GOT3 (cell line): ENCODE measurements at places on chromosomes 16 and 17.

- DNase-seq, result no peak
Measured at GRCh38 chr17:80520810-80521455, 23.7 kb upstream of the RPTOR start.

DNA sequence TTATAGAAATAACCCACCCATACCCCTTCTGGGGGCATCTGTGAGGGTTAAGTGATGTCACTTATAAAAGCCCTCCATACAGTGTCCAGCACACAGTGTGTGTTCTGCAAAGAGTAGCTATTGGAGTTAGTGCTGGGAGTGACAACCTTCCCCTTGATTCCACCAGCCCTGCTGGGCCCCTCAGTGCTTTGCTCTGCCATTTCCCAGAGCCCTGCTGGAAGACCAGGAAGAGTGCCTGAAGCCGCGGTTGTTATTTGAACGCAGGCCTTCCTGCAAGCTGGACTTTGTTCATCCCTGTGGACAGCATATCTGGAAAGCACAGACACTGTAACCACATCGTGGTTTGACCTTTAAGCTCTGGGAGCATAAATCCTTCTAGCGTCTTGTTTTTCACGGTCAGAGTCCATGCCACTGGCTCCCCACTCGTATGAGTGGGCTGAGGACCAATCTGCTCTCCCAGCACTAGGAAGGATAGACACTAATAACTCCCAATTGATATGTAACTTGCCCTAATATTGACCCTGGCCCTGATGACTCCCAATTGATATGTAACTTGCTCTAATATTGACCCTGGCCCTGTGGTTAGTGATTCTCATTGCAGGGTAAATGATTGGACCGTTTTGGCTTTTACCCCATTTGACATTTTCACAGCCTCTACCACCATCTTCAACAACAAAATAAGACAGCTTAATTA, 297.1 kb upstream of the MAF start:
- no peak for DNase-seq

DNA sequence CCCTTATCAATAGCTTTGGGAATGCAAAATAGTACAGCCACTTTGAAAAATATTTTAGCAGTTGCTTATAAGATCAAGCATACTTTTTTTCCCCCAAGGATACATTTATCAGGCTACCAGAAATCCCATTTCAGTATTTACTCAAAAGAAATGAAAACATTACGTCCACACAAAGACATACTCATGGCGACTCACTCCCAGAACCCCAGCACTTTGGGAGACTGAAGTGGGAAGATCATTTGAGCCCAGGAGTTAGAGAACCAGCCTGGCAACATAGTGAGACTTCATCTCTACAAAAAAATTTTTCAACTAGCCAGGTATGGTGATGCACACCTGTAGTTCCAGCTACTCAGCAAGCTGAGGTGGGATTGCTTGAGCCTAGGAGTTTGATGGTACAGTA, 5.9 kb downstream of the SKA2 start:
- DNase-seq, result no peak

- no peak for DNase-seq
Measured at GRCh38 chr17:35052780-35053179, 10.7 kb downstream of the RFFL start.

DNA sequence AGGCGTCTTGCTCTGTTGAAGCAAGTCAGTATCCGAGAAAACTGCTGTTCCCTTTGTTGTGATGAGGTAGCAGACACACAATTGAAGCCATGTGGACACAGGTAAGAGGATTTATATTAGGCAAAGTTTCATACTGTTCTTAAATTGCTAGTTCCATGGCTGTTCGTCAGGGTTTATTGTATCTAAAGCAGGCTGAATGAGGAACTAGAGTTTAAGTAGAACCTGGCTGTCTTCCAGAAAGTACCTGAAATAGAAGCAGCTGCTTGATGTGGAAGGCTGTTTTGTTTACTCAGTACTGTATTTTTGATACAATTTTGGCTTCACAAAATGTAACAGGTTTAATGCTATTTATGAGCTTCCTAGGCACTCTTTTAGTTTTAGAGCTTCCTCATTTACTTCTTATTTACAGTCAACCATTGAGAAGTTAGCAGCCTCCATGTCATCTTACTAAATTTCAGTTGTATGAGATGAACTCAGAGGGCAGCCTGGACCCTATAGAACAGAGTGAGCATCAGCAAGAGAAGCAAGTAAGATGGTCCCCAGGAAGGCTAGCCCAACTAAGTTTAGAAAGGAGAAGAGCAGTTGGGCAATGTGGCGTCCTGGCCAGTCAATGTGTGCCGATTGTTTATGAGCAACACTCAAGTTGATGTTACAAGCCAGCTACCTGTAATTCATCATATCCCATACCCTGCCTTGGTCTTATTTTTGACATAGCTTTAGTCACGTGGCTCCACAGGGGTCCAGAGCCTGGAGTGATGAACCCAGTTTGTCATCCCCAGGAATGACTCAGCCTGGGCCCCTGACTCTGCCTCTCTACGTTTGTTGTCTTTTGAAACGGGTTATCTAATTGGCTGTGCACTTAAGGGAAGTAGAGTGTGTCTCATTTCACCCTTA, 9.7 kb upstream of the ARL2BP start:
- no peak for DNase-seq

DNA sequence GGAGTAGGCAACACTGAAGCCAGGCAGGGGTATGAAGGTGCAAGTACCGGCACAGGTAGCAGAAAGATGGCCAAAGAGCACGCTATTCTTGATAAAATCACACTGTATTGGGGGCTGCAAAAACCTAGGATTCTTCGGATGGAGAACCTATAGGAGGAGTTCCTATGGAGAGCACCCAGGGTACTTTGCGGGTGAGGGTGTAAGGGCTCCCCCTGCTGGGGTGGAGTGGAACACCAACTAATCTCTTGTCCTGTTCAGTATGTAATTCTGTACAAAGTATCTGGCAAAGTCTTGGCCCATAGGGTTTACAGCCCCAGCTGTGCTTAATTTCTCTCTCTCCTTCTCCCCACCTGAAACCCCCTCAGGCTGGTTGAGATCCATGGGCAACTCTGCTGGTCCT, 393.1 kb upstream of the ASIC2 start:
- DNase-seq, result no peak

GRCh38 chr17:2262135-2262587, 41.4 kb downstream of the SMG6 start:
- no peak for DNase-seq

GRCh38 chr16:4888428-4889135, 41.3 kb downstream of the UBN1 start:
- no peak for DNase-seq

DNA sequence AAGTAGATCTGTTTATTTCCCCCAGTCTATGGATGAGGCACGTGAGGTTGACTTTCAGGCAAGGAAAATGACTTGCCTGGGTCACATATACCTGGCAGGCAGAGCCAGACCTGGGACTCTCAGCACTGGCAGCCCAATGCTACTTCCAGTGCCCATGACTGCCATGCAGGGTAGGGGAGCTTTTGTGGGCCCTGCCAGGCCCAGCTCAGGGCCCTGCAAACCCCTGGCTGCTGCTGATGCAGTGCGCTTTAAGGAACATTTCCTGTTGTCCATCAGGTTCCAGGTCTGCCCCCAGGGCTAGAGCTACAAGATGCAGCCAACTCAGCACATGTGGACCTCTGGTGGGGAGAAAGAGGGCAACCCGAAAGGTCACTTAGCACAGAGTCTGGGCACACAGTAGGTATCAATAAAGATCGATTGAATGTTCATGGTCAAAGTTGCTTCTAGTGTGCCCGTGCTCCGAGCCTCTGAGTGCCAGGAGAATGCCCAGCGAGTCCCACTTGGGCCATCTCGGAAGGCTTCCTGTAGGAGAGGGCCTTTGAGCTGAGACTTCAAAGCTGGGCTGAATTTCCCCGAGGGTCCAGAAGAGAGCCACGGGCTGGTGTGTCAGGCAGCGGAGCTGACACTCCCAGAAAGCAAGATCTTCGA, 513 bp upstream of the TBX21 start:
- DNase-seq, result no peak

GRCh38 chr17:40799859-40800258, at the start of gene KRT28:
TSS of gene KRT28 (minus strand) at chr17:40799959. CDS start at chr17:40799893, 66 bp downstream.
- DNase-seq, result no peak

DNA sequence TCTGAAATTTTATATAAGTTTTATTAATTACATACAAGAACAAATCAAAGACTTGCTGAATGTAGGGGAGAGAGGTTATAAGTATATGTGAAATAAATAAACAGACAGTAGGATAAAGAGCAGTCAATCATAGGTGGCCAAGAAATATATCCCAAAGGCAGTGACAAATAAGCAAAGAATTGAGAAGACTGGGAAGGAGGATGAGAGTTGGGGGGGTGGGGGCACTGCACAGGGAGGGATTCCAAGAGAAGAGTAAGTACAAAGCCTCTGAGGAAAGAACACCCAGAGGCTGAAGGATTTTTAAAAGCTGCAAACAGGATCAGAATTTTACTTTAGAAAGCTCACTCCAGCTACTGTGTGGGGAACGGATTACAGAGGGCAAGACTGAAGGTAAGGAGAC, 2.8 kb downstream of the PELP1 start:
- DNase-seq, result no peak

DNA sequence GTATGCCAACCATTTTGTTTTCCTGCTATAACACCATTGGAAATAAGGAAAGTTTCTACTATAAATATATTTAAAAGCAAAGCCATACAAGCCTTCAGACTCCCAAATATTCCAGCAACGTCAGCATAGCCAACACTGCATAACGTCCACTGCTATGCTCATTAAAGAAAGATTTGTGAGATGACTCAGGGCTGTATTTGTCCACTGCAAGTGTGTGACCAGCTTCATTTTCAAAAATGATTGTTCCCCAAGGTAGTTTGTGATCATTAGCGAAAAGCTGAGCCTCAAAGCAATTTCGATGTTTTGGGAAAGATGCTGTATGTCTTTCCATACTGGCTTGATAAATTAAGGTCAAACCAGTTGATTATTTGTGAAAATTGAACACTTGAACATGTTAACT, 14.9 kb upstream of the CCDC182 start:
- no peak for DNase-seq

DNA sequence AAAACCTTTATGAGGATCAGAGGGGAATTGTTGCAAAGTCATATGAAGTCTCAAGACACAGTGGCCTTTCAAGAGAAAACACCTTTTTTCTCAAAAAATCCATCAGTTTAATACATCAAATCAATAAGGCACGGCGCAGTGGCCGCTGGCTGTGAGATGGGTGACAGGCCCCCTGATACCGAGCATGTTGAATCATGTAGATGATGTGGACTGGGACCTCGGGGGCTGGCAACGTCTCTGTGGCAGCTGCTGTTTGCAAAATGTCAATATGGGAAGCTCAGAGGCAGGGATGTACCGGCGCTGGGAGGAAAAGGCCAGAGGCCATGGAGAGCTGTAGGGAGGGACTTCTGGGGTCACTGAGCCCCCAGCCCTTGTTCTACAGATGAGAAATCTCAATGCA, 169.1 kb downstream of the GSG1L start:
- no peak for DNase-seq

DNA sequence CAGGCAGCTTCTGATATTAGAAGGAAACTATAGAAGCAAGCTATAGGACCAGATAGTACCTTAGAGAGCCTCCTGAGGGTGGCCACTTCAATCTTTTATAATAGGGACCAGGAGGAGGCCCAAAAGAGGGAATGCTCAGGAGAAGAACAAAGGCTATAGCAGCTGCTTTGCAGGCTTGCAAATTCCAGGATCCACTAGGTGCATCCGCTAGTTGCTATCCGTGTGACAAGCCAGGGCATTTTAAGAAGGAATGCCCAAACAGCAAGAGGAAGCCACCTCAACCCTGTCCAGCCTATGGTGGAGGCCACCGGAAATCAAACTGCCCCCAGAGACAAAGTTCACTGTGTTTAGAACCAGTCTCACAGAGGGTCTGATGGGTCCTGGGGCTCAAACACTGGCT, 192.6 kb upstream of the KIF2B start:
- DNase-seq, result no peak

DNA sequence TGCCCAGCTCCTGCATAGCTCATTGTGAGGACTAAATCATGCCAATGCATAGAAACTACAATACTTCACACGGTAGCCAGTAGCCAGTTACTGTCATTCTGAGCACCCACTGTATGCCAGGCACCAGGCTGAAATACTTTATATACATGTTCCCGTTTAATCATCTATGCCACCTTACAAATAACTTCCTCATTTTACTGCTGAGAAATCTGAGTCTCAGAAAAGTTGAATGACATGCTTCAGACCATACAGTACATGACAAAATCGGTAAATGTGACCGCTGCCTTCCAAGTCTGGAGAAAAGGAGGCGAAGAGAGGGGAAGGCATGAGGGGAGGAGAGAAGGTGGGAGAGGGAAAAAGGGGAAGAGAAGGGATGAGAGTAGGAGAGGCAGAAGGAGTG, 9.2 kb upstream of the TLCD3B start:
- DNase-seq, result no peak

DNA sequence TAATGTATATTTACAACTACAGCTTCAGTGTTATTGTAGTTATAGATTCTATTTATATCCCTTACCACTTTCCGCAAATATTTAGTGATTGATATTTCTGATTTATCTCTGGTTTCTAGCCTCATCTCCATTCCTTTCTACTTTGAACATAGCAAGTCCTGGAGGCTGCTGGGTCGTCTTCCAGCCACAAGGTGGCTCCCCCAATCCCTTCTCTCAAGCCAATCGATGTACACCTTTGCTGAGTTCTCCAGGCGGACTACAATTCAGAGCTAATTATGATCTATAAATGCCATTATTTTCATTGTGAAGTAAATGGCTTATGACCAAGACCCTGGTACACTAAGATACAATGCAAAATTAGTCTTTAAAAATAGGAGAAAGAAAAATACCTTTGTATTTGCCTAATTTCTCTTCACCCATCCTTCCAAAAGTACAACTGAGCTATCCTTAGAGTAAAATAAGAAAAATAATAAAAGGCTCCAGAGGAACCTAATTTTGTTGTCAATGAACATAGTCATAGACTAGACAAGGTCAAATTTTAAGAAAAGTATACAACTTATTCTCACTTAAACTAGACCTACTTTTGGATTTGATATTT, 122.1 kb downstream of the SKAP1 start:
- no peak for DNase-seq

GRCh38 chr17:75105126-75106080, 4.4 kb upstream of the ARMC7 start:
- no peak for DNase-seq

DNA sequence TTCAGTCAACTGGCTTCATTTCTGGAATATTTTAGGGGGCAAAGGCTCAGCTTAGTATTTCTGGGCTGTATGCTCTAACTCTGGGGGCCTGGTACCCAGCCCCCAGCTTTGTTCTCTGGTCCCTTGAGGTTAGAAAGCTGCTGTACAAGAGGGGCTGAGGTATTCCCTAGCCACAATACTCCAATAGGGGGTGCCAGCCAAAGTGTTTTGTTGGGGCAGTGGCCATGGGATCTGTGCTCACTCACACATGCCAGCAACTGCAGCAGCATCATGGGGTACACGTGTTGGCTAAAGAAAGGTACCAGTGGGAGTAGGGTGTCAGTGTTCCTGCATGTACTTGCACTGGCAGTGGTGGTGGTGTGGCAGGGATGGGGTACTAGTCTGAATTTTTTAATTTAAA, 257.3 kb downstream of the CA10 start:
- no peak for DNase-seq

- DNase-seq, result no peak
Measured at GRCh38 chr16:63712725-63713124, 1409.1 kb downstream of the CDH11 start.
